ENCODE measurements at places on chromosomes 4 and X.

DNA sequence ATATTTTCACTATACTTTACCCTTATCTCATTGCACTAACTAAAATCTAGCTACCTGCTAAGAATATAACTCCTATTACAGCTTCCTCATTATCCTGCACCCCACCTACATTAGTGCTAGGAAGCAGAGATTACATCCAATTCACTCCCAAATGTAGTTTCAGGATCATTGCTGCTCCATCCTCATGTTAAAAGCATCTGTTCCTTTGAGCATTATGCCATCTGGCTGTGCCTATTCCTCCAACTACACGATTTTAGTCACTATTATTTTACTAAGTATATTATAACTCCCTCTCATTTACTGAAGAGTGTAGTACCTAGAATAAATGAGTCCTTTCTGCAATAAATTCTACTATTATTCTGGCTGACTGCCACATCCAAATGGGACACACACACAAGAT is 1586.9 kb downstream of the TECRL start:
- DNase-seq: no peak

- DNase-seq: no peak
These were observed 3.8 kb downstream of the WDR1 start for GRCh38 chr4:10112658-10113284.

- no peak for DNase-seq
These were observed 49.9 kb upstream of the LRPAP1 start for GRCh38 chr4:3582091-3582475.

DNA sequence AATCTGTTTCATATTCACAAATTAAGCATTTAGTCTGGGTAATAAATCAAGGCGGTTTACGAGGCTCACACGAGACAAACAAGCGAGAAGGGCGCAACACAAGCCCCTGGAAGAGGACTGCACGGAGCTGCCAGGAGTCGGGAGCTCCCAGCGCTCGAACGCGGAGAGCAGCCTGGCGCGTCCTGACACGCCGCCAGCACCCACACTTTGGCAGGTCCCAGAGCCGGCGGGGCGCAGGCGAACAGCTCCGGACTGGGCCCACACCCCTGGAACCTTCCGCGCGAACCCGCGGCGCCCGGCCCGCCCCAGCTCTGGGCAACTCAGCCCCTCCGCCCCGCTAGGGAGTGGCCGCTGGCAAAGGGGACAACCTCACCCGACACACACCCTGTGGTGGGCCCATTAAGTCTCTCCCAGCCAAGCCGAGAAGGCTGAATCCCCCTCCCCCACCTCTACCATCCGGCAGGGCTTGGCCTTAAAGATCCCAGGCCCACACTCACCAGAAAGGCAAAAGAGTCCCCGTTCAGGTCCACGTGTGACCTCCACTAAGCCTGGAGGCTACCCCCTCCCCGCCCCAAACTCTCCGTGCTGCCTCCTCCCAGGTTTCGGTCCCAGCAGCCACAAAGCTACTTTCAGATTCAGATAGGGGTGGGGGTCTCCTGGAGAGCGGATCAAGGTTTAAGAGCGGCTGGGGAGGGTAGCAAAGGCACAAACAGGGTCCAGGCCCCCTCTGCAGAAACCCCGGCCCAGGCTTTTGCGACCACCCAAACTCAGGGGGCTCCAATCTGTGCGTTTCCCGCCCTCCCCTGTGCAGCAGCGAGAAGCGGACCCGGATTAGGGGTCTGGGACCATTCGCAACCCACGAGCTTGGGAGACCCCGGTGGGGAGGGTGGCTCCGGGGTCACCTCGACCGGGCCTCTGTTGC is 47.5 kb upstream of the BCOR start:
- DNase-seq: no peak

GRCh38 chr4:140427106-140427918 is at the start of gene CLGN:
Gene CLGN (minus strand): TSS chr4:140427648. CDS start chr4:140413078, 14,570 bp downstream.
- DNase-seq: peak; percentile 33

GRCh38 chr4:11488657-11489452 is 60.2 kb upstream of the HS3ST1 start:
- no peak for DNase-seq

DNA sequence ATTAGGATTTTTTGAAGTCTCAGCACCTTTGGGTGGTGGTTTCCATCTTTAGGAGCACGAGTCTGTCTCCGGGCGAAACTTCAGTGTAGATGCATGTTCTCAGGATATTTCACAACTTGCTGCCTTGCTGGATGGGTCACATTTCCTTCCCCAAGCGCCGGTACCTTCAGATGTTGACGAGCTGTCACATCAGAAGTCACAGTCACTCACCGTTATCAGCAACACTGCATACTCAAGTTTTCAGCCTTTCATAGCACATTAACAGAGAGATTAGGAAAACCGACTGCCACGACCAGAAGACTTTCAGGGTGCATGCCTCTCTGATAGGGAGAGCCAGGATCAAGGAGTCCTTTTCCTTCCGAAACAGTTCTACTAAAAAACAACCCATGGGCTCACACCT is 77.8 kb downstream of the SHROOM2 start:
- no peak for DNase-seq

- no peak for DNase-seq
These were observed 460.4 kb upstream of the DIAPH2 start for GRCh38 chrX:96224279-96224678.

- DNase-seq: no peak
These were observed 7.2 kb downstream of the PCDH7 start for GRCh38 chr4:30727409-30727808.

DNA sequence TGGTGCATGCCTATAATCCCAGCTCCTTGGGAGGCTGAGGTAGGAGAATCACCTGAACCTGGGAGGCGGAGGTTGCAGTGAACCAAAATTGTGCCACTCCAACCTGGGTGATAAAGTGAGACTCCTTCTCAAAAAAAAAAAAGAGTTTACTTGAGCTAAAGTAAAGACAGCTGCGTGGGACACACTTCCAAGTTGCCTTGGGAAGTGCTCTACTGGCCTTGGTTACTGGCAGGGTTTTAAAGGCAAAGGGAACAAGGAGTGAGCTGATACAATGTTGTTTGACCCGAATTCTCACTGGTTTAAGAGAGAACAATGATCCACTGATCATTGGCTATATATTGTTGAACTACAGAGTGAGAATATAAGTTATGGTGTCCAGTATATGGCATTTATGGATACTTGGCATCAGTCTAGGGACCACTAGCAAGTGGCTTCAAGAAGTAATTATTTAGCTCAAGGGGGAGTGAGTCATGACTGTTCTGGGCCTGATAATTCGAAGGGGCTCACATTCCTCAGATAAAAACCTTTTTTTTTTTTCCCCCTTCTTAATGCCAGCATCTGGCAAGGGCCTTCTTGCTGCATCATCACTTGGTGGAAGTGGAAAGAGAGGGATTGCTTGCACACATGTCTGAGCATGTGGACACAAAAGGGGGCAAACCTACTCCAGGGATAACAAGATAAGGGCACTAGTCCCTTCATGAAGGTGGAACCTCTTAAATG is 32.3 kb downstream of the GRK4 start:
- no peak for DNase-seq

DNA sequence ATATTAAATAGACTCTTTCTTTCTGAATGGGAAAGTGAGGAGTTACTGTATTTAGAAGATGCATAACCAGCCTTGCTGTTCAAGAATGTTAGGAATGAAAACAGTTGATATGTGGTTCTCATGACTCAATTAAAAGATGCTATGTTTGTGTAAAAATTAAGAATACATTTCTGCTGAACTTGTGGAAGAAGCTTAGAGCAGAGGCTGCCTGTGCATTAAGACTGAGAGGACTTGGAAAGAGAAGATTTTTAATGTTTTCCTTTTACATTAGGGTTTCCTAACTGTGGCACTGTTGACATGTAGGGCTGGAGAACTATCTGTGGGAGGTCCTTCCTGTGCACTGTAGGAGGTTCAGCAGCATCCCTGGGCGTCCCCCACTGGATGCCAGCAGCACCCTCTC is 137.7 kb downstream of the GPR143 start:
- DNase-seq: no peak

GRCh38 chr4:89545315-89545714 is 237.7 kb upstream of the GPRIN3 start:
- DNase-seq: no peak

DNA sequence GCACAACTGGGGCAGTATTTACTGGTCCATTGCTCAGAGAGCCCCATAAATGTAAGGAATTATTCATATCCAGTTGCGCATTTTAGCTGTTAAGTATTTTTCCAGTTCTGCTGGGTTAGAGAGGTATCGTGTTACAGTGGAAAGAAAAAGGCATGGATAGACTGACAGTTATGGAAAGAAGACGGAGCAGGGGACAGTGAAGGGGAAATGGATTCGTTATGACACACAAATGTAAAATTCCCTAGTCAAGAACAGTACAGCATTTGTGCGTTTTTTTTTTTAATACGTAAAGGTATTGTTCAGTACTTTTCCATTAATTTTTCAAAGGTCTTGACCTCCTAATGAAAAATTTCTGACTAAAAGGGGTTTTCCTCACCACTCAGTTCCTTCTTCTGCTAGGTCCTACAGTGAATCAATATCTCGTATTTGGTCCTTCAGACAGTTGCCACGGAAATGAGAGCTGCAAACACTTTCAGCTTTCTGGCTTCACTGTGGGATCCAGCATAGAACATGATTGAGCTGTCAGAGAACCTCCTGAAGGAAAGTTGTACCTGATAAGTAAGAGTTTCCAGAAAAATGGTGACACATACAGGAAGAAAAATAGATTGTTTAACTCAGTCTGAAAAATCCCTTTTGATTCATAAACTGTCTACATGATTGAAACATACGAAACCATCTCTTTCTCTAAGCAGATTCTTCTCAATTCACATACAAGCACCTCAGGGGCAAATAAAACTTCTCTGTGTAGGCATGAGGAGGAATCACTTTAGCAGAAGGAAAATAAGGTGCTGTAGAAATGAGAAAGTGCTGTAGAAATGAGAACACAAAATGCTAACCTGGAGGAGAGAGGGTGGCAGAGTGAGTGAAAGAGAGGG is 21.8 kb upstream of the BBS12 start:
- DNase-seq: no peak

GRCh38 chrX:24156177-24156576 is 6.6 kb downstream of the ZFX start:
- DNase-seq: no peak

GRCh38 chr4:147769386-147769785 is 37.5 kb downstream of the ARHGAP10 start:
- no peak for DNase-seq

GRCh38 chr4:149095001-149095400 is 652.8 kb upstream of the NR3C2 start:
- DNase-seq: no peak

DNA sequence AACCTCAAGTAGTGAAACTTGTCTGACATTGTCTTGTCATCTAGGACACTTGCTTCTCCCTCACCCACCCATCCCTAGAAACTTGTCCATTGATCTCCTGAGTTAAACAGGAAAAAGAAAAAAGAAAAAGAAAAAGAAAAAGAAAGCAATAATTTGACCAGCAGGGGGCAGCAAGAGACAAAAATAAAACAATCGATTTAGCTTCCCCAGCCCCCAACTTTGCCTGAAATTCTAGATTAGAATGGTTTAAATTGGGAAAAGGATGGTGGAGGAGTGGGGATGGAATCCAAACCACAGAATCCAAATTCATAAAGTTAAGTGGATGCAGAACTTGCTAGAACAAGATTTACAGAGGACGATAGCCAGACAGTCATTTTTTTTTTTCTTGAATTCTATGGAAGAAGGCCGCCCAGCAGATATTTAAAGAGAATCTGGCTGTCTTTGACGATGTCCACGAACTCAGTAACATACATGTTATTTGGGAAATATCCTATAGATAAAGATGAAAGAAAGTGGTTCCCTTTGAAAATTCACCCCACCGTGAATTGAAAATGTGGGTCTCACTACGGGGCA is 282.9 kb downstream of the USP46 start:
- peak; percentile 42 for DNase-seq

- DNase-seq: no peak
These were observed 36.9 kb downstream of the SULT1E1 start for GRCh38 chr4:69823048-69823447.

DNA sequence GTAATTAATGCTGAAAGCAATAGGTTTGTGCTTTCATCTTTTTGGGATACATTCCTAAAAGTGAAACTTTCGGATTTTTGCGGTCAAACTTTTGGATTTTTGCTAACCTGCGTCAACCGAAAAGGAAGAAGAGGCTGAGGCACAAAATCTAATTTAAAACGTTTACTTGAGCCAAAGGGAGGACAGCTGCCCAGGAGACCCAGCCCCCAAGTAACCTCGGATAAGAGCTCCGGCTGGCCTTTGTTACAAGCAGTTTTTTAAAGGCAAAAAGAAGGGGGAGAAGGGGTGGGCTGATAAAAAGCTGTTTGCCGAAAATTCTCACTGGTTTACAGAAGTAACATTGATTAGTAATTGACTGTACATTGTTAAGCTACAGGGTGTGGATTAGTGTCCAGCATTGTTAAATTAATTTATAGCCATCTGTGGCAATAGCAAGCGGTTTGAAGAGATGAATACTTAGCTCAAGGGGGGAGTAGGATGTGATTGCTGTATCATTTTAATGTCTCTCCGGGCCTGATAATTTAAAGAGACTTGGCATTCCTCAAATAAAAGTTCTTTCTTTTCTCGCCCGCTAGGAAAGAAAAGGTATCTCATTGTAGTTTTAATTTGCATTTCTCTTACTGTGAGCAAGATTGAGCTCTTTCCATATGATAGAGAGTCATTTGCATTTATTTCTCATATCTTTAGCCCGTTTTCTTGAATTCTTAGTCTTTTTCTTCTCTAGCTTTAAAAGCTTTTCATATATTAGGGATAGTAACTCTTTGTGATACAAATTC is 59.1 kb upstream of the USP9X start:
- DNase-seq: no peak

DNA sequence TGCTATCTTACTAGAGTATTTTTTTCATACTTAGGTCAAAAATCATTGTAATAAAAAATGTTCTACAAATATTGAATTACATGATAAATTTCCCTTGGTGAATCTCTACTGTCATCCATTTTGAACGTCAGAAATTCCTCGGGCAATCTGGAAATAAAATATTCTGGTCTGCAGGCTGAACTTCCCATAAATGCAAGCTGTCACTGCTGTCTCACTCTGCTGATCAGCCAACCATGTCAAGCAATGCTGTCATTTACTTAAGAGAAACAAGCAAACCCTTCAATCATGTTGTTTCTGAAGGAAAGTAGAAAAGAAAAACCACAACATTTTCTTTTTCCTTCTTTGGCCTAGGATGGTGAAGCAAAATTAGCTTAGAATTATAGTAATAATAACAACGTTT is 514.2 kb upstream of the GALNT7 start:
- DNase-seq: no peak

Measured in mucosa of gallbladder (tissue), 1 donor.